ENCODE measurements at places on chromosomes 11 and 22.
A peak's percentile ranks its signal among the peaks of the same experiment; 100 is the strongest.

- no peak for DNase-seq
Measured at GRCh38 chr11:111586388-111586831, 15.8 kb upstream of the SIK2 start.

- DNase-seq, result peak; percentile 64
Measured at GRCh38 chr11:121671283-121672168, 218.8 kb upstream of the SORL1-AS1 start.

GRCh38 chr11:98587884-98588283, 432.9 kb upstream of the CNTN5 start:
- DNase-seq, result no peak

- no peak for DNase-seq
Measured at GRCh38 chr11:17163736-17164135, 44.0 kb downstream of the PIK3C2A start.

DNA sequence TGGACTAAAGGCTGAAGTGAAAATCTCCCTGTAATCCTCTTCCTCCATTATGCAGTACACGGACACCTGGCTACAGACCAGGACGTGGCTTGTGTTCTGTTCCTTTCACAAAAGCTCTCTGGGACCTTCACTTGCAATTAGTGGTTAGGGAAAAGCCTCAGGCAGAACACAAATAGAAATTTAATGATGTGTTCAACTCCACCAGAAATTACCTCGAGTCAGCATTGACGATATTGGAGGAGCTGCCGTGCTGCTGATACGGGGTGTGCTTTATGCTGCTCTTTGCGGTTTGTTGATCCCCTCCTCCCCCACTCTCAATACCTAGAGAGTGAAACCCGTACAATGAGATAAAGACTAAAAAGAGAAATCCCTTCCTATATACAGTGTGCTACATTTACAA, 48.9 kb downstream of the POLD3 start:
- DNase-seq, result no peak

GRCh38 chr22:46036558-46037408, 59.8 kb upstream of the WNT7B start:
- DNase-seq, result no peak

- no peak for DNase-seq
Measured at GRCh38 chr22:29722151-29722550, 2.3 kb downstream of the CABP7 start.

DNA sequence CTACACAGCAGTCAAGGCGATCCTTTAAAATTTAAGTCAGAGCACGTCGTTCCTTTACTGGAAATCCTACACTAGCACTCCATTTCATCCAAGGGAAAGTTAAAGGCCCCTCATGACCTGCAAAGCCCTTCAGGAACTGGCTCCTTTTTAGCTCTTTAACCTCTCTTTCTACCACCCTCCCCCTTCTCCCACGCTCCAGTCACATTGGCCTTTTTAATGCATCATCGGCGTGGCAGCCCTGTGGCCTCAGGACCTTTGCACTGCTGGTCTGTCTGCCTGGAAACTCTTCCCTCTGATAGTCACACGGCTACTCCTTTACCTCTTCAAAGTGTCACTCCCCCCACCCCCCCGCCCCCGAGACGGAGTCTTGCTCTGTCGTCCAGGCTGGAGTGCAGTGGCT, 1.2 kb upstream of the PTPN5 start:
- DNase-seq, result no peak

GRCh38 chr22:19884161-19884953, 29.7 kb upstream of the GNB1L start:
- DNase-seq, result no peak

DNA sequence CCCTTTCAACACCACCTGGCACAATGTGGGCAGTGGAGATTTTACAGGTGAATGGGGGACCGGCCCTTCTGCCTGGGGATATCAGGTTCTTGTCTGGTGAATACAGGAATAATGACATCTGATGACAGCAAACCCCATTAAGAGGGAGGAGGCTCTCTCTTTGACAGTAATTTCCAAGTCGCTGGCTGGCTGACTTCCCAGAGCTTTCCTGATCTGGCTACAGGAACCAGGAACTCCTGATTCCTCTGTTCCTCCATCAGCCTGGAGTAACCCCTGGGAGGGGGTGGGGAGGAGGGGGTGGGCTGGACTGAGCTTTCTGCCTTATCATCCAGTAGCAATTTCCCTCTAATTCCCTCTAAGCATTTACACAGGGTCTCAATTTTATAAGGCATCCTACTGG, 3.7 kb upstream of the MIEF1 start:
- DNase-seq, result no peak

DNA sequence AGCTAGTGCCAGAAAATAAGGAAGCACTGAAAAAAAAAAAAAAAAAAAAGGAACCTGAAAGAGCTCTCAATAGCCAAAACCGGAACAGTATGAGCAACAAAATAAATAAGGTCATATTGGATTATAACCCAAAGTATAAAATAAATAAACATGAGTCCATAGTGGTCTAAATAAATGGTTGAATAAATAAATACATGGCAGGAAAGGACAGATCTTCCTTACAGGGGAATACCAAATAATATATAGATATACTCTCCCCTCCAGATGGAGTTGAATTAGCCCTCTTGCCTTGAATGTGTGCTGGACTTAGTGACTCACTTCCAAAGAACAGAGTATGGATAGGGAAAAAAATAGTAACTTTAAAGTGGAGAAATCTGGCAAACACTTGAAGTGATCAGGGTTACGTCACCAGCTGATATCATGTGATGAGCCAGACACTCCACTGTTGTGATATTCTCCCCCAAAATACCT, 14.3 kb upstream of the ARRB1 start:
- no peak for DNase-seq

DNA sequence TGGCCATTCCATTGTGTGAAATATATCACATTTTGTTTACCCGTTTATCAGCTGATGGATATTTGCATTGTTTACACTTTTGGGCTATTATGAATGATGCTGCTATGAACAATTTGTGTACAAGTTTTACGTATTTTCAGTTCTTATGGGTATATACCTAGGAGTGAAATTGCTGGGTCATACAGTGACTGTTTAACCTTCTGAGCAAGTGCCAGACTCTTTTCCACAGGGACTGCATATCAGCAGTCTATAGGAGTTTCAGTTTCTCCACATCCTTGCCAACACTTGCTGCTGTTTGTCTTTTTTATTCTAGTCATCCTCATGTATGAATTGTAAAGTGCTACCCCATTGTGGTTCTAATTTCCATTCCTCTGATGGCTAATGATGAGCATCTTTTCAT, 108.2 kb downstream of the EMSY start:
- no peak for DNase-seq

DNA sequence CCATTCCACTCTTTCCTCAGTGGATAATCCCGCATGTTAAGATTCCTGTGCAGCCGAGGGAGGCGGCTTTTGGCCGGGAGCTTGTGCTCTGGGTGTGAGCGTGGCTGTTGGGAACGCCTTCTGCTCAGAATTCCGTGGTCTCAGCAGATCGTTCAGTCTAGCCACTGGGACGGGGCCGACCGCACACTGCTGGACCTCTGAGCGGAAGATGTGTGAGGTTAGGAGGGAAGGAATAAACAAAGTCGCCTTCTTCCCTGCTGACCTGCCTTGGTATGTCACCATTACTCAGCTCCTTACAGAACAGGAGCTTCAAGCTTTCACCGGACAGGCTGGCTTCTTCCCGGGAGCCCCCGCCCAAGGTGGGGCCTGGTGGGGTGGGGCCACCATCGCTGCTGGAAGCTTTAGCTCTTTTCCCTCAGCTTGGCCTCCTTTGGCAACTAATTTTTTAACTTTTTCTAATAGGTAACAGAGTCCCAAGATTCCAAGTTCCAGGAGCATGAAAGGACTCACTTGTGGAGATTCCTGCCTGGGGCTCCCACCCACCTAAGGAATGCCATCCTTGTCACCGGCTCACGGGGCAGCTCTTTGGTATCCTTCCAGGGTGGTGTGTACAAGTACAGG, 22.5 kb upstream of the SEPTIN5 start:
- DNase-seq, result peak; percentile 40

- DNase-seq, result no peak
Measured at GRCh38 chr11:2891326-2892214, 6.0 kb upstream of the CDKN1C start.

GRCh38 chr11:79623375-79623774, 182.5 kb upstream of the TENM4 start:
- no peak for DNase-seq

- DNase-seq, result no peak
Measured at GRCh38 chr11:13495929-13496328, at the start of gene PTH. Gene PTH, minus strand, starts transcription at chr11:13495997. Its CDS starts 3,142 bp downstream, at chr11:13492855.

All from renal pelvis (tissue), 12 donors.